Pancreas (tissue), 10 donors: ENCODE measurements at places on chromosomes 16 and 17. TPM values are rescaled to one million over a fixed set of nuclear protein-coding genes. Genes with fewer than 3 reads are reported as not detected.
A peak's percentile ranks its signal among the peaks of the same experiment; 100 is the strongest.

Gene LGALS9B
- not detected for total RNA-seq

Gene MSLN
- total RNA-seq = not detected

Gene CD300A
- 4.3 TPM for total RNA-seq

Gene ALOX12B
- 0.31 TPM for total RNA-seq

Gene HS3ST4
- not detected for total RNA-seq

Gene FOXC2
- 0.06 TPM for total RNA-seq

Gene GTF3C1
- 52.0 TPM for total RNA-seq

Gene ASGR1
- total RNA-seq = 0.43 TPM

Gene TXNDC17
- 37.4 TPM for total RNA-seq

Gene BMERB1
- 17.0 TPM for total RNA-seq

Gene OVCA2
- 18.3 TPM for total RNA-seq

- no peak overlapping the region for H3K4me3 ChIP-seq
- H3K27me3 ChIP-seq = no peaks in the 10 kb centered on the region
- H3K36me3 ChIP-seq = no peaks in the 10 kb centered on the region
- peak; percentile 31 for DNase-seq
- H3K27ac ChIP-seq = no peak overlapping the region
These were observed 77.3 kb upstream of the CDH5 start for GRCh38 chr16:66289051-66289680.

GRCh38 chr16:2473999-2474876, 689 bp upstream of the TBC1D24 start:
- peak; percentile 85 for DNase-seq
- no peaks in the 10 kb centered on the region for H3K27me3 ChIP-seq
- peak overlapping the region; percentile 59 for H3K4me3 ChIP-seq
- no peaks in the 10 kb centered on the region for H3K36me3 ChIP-seq

DNA sequence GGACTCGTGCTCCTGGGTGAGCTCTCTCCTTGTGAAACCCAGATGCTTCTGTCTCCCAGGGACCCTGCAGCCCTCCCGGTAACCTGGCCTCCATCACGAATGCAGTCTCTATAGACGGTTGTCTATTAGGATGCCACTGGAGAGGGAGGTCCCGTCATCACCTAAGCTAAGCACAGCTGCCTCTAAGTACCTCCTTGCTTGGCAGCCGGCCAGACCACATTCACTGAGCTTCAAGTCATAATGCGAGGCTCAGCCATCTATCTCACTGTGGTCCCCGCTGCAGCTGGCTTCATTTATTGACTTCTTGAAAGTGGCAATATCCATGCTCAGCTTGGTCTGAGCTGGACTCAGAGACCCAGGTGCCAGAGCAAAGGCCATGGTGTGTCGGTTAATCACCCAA, 74.5 kb upstream of the HSBP1 start:
- no peak overlapping the region for H3K4me3 ChIP-seq
- H3K4me1 ChIP-seq = no peaks in the 10 kb centered on the region
- no peak for DNase-seq
- peaks cover 2% of the 10 kb centered on the region for H3K27me3 ChIP-seq

GRCh38 chr16:15548482-15548891, 94.5 kb downstream of the MARF1 start:
- peaks cover 8% of the 10 kb centered on the region for H3K4me1 ChIP-seq
- DNase-seq = no peak
- no peak overlapping the region for H3K27ac ChIP-seq
- no peak overlapping the region for H3K4me3 ChIP-seq

GRCh38 chr17:50573866-50574611, 13.5 kb downstream of the CACNA1G start:
- no peak overlapping the region for H3K27ac ChIP-seq
- no peaks in the 10 kb centered on the region for H3K4me1 ChIP-seq
- DNase-seq = no peak
- no peak overlapping the region for H3K4me3 ChIP-seq
- no peaks in the 10 kb centered on the region for H3K27me3 ChIP-seq

DNA sequence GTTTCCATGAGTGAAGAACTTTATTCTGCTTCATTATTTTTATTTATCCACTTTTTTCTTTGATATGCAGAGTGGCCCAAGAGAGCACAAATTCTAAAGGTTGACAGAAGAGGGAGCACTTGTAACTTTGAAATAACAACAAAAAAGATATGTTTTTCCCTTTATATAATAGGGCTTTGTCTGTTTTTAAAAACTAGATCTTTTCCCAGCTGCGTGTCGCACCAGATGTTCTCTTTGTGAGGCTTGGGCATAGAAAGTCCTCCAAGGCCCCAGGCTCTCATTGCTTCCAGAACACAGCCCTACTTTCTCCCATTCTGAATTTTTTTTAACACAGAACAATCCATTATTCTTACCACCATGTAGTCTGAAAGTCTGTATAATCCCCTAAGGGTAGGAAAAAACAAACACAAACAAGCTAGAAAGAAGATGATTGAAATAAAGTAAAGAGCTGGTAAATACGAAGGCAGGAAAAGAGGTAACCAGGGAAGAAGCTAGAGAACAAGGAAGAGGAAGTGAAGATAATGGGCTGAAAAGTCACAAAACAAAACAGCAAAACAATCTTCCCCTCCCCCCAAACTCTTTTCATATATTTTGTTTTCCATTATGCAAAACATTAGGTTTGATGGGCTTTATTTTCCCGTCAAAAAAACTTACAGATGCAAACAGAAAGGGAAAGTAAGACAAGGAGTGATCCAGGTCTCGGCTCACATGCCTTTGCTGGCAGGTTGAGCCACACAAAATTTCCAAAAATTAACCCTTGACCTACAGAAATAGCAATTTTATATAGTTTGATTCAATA, 160.4 kb downstream of the ABCA8 start:
- no peak overlapping the region for H3K4me3 ChIP-seq
- H3K36me3 ChIP-seq = no peaks in the 10 kb centered on the region
- H3K27ac ChIP-seq = peak overlapping the region; percentile 47
- DNase-seq = no peak

DNA sequence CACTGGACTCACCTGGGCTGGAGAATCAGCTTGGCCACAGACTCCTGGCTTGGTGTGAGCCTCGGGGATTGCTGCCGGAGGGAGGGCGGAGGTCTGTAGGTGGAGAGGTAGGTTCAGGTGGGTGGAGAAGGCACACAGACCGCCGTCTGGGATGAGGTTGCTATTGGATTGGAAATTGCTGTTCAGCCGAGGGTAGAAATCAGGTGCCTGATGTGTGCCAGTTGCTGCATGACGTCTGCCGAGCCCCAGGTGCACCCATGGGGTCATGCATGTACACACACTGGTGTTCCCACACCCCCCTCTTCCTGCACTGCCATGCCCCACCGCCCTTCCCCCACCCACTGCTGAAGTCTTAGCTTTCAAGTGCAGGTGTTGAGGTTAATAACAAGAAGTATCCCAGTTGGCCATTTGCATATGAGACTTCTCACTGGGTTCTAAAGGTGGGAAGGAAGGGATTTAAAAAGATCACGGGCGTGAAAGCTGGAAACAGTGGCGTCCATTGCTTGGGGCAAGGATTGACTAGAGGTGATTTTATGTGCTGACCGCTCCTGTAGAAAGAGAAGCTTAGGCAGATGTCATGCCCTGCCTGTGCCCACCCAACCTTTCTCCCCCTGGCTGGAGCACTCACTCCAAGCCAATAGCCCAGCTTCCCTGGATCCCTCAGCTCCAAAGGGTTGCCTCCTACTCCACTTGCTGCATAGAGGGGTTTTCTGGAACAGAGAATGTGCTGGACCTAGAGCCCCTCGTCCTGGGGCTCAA, 193.6 kb downstream of the CCDC182 start:
- H3K27ac ChIP-seq = no peak overlapping the region
- no peak overlapping the region for H3K4me3 ChIP-seq
- no peaks in the 10 kb centered on the region for H3K36me3 ChIP-seq
- DNase-seq = no peak

GRCh38 chr16:80375973-80376372, 164.8 kb upstream of the DYNLRB2 start:
- no peak overlapping the region for H3K4me3 ChIP-seq
- H3K27me3 ChIP-seq = no peaks in the 10 kb centered on the region
- H3K27ac ChIP-seq = no peak overlapping the region
- H3K36me3 ChIP-seq = no peaks in the 10 kb centered on the region
- H3K4me1 ChIP-seq = no peaks in the 10 kb centered on the region

DNA sequence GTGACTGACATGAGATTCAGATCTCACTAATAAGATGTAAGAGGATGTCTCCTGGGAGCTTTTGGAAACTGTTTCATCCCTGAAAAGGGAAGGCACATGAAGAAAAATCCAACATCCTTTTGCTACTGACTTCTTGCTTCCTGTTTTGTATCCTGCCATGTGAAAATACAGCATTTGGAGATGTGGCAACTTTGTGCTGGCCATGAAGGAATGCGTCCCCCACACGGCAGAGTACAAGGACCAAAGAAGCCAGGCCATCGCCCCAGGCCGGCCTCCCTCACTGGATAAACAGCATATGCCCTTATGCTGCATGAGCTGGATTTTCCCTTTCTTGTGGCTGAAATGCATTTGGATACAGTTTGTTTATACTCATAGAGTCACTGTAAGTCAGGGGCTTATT, 5.5 kb upstream of the HASPIN start:
- H3K4me1 ChIP-seq = peaks cover 7% of the 10 kb centered on the region
- H3K27me3 ChIP-seq = no peaks in the 10 kb centered on the region
- H3K27ac ChIP-seq = no peak overlapping the region
- no peak for DNase-seq

DNA sequence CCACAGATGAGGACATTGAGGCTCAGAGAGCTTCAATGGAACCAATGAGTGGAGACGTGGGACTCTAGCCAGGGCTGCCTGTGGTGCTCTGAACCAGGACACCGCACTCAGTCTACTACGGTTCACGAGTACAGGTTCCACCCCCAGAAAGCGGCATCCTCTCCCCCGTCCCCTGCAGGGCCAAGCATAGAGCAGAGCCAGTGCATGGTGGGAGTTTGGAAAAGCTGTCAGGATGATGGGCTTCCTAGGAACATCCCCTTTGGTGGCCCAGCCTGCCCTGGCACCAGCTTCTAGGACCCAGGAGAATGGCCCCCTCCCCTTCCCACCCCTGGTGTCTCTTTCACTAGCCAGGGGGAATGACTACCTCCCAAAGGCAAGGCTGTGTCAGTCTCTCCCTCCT, 8.4 kb downstream of the ZNF319 start:
- H3K27ac ChIP-seq = no peak overlapping the region
- no peaks in the 10 kb centered on the region for H3K27me3 ChIP-seq
- DNase-seq = no peak
- no peak overlapping the region for H3K4me3 ChIP-seq

GRCh38 chr17:36684134-36684533, 82.8 kb downstream of the MRM1 start:
- H3K4me3 ChIP-seq = no peak overlapping the region
- no peaks in the 10 kb centered on the region for H3K36me3 ChIP-seq
- H3K27me3 ChIP-seq = no peaks in the 10 kb centered on the region
- no peak for DNase-seq
- no peaks in the 10 kb centered on the region for H3K4me1 ChIP-seq

DNA sequence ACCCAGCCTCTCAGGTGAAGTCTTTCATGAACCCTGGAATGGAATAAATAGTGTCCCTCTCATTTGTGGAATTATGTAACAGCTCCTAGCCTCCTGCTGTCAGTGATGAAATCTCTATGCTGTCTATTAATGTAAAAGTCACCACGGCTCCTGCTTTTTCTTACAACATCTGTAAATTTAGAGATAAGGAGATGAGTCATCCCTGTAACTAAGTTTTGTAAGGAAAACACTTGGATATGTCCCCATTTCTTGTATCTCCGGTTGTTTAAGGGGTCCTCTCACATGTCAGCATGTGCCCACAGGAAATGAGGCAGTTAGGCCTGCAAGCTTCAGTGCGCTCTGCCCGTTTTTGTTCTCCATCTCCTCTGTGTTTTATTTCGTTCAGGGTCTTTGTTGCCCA, 2.8 kb upstream of the NAT9 start:
- no peaks in the 10 kb centered on the region for H3K4me1 ChIP-seq
- H3K27me3 ChIP-seq = no peaks in the 10 kb centered on the region
- no peak for DNase-seq
- no peak overlapping the region for H3K27ac ChIP-seq
- H3K4me3 ChIP-seq = no peak overlapping the region
- H3K36me3 ChIP-seq = no peaks in the 10 kb centered on the region

DNA sequence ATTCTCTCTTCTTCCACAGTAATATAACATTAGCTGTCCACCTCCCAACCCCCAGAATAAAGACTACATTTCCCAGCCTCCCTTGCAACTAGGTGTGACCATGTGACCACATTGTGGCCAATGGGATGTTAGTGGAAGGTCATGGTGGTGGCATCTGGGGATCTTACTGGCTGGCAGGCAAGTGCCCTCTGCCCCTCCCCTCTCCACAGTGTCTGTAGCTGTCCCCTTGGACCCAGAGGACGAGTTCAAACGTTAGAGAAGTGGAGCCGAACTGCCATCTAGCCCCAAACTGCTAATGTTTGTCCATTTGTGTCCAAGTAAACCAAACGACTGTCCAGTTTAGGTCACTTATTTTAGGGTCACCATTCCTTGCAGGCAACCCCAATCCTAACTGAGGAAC, 26.6 kb upstream of the KCNG4 start:
- no peaks in the 10 kb centered on the region for H3K4me1 ChIP-seq
- no peak overlapping the region for H3K4me3 ChIP-seq
- DNase-seq = peak; percentile 17
- no peaks in the 10 kb centered on the region for H3K36me3 ChIP-seq
